ENCODE measurements at places on chromosomes 4 and X.

GRCh38 chr4:163949976-163950601 lies 455.6 kb downstream of the TMA16 start:
- DNase-seq: no peak

GRCh38 chrX:78326401-78326800 lies 1.0 kb downstream of the CYSLTR1 start:
- no peak for DNase-seq

- no peak for DNase-seq
Measured at GRCh38 chrX:132033166-132033565, 10.1 kb downstream of the STK26 start.

- no peak for DNase-seq
Measured at GRCh38 chr4:86497980-86498862, 95.9 kb upstream of the PTPN13 start.

GRCh38 chr4:181784881-181785280 lies 458.3 kb upstream of the TENM3 start:
- DNase-seq: no peak

DNA sequence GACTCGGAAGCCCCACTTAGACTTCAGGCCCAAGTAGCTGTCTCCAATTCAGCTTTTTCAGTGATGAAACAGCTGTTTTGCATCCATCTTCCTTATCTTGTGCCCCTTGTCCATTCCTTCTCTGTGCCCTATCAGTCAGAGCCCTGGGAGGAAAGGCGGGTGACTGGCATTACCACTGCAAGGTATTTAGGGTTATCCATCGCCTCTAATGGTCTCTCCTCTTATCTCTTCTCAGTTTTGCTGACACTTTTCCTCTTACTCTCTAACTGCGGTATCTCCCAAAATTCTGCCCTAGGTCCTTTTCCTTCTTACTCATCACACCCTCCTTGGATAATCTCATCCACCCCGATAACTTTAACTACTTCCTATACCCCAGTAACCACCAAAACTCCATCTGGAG lies 13.7 kb downstream of the GAB3 start:
- DNase-seq: no peak

- DNase-seq: no peak
Measured at GRCh38 chr4:125677665-125678307, 363.0 kb downstream of the FAT4 start.

- peak; percentile 3 for DNase-seq
Measured at GRCh38 chrX:96685210-96686099, 813 bp downstream of the DIAPH2 start.

- peak; percentile 85 for DNase-seq
Measured at GRCh38 chr4:7803992-7804755, 135.5 kb downstream of the AFAP1 start.

DNA sequence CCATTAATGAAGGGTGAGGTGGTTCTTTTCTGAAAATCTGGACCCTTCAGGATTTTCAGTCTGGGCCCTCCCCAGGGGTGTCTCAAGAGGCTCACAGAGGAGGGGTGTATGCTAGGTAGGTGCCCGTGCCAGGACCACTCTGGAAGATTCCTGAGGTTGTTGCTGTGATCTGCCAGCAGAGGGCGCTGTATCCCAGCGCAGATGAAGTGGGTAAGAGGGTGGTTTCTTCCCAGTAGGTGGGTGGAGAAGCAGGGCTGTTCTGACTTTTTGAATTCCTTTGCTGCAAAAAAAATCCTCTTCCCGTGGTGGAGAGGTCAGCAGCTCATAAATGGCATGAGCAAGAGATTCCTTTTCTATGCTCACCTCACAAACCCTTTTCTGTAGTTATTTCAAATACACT lies 51.1 kb downstream of the SCML1 start:
- peak; percentile 33 for DNase-seq

- no peak for DNase-seq
Measured at GRCh38 chr4:129994715-129995114, 898.8 kb downstream of the C4orf33 start.

DNA sequence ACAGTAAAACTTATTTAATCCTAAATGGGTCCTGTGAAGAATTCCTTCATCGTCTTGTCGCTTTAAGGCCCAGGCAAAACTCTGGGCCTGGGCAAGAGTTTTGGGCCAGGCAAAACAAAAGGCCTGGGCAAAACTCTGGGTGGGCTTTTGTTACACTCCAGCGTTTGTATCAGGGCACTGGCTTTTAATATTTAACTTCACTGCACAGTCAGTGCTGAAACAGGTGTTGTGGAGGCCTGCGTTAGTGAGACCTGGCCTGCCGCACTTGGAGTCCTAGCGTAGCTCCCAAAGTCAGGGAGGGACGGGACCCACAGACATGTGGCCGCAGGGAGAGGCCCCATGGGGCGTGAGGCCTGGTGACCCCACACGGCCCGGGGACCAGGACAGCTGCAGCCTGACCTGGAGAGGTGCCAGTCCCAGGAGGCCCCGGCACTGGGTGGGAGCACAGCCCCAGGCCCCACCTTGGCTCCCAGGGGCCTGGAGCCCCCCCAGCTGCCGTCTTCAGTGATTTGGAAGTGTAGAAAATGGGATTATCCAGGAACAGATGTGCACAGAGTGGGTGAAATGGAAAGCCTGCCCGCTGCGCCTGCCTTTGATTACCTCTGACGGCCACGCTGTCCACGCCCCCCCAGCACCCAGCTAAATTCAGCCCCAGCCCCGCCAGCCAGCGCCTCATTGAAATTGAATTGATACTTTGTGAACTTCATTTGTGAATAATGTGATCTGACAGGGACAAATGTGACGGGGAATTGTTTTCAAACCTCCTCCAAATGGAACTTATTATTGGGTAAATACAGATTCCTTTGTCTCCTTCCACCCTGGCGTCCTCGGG lies 132.9 kb upstream of the NKX1-1 start:
- DNase-seq: no peak

DNA sequence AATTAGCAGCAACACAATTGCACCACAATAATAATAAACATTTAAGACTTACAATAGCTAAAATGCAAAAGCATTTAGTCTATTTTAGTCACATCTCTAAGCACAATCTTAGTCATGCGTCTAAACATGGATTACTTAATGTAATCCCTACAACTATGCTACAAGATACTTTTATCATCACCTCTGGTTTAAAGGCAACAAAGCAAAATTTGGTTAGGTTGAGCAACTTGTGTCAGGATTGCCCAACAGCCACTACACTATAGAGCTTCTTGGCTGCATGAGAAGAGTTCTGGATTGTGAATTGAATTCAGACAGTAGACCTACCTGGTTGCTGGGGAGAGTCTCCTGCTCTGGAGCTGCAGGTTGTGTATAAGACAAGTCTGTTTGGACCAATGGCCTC lies 146.5 kb upstream of the PUDP start:
- no peak for DNase-seq

DNA sequence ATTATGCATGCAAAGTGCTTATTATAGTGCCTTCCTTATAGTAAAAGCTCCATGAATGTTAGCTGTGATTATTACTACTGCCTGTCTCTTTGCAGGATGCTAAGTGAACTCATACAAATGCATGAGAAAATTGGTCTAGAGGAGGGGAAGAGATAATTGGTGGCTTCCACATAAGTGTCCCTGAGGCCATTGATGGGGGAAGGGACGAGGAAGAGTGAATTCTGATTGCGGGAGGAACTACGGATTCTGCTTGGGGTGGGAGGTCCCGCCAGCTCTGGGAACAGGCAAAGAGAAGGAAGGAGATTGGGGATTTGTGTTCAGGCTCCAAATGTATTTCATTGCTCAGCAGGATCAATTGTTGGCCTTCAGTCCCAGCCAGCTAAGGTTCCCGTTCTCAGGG lies 11.6 kb upstream of the ARHGAP36 start:
- no peak for DNase-seq

GRCh38 chrX:63434665-63435064 lies 83.5 kb upstream of the SPIN4 start:
- no peak for DNase-seq

GRCh38 chr4:54908763-54909162 lies 216.6 kb downstream of the KDR start:
- no peak for DNase-seq

DNA sequence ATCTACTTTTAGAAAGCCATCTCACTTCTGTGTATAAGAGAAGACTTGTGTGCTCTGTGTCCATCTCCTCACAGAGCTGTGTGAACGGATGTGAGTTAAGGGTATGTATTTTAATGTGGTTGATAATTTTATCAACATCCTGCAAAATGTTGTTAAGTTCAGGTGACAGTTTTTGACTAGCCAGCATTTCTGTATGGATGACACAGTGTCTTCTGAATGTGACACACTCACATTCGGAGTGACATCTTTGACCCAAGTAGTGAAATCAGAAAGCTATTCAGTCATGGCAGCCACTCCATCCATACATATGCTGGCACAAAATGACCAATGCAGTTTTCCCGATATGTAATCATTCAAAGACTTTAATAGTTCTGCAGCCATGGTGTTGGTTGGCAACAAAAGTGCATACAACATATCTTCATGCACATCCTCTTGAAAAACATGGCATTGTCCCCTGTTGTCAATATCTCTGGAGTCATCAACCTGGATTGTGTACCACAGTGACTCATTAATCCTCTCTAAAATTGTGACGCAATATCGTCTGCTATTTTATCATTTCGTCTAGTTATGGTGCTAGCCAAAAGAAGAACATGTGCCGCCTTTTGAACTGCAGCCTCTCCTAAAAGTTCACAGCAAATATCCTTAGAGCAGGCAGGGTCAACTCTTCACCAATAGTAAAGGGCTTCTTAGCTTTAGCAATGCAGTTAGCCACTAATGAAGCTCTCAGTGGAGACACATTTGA lies 6.8 kb upstream of the FGF2 start:
- no peak for DNase-seq

DNA sequence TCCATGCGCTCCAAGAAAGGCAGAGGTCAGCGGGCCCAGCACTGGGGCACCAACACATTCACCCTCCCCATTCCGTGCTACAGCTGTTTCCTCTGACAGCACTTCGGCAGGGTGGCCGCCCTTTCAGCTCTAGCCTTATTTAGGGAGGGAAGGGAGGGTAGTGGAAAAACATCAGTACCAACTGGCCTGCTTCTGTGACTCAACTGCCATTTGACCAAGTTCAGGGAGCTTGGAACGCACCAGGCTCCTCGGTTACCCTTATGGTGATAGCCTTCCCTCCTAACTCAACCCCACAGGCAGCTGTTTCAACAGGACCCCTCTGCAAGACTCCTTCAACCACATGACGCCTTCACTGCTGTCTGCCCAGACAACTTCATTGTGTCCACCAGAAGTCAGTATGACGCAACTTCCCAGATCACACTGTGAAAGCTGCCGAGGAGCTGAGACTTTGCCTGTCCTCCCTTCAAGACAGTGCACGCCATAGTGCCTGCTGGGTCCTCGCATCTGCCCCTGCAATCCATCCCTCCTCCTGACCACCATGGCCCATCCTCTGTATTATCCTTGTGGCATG lies 132.2 kb downstream of the AFAP1 start:
- no peak for DNase-seq

DNA sequence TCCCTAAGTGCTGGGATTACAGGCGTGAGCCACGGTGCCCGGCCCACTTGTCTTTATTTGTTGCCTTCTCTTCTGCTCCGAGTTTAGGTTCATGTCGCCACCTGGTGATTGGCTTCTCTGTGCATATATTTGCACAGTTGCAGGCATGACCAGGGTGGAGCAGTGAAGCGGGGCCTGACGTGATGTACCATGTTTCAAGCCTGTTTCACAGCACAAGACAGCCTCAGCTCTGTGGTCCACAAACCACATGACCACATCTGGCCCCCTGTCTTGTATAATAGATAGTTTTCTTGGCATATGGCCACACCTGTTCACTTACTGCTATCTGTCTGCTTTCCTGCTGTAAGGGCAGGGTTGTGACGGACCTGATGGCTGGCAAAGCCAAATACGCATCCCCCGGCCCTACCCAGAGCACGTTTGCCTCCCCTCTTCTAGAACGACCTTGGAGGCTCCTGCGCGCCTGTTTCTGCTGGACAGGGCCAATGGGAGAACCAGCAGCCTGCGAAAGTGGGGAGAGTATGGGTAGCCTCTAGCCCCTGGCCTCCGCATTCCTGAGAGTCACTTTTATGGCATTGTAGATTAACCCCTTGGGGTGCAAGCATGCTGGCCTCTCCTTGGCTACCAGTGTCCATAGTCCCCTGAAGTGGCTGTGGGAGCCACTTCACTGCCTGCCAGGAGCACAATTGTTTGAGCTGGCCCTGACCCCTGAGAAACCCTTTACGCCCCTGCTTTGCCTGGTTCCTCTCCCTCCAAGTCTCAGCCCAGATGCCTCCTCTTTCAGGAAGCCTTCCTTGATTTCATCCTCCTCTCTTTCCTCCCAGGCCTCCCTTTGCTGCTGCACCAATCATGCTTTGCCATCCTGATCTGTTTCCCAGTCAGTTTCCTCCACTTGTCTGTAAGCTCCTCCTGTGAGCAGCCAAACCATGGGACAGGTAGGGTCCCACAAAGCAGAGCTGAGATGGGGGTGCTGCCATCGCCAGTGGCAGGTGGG lies 6.0 kb upstream of the SH3TC1 start:
- DNase-seq: no peak

DNA sequence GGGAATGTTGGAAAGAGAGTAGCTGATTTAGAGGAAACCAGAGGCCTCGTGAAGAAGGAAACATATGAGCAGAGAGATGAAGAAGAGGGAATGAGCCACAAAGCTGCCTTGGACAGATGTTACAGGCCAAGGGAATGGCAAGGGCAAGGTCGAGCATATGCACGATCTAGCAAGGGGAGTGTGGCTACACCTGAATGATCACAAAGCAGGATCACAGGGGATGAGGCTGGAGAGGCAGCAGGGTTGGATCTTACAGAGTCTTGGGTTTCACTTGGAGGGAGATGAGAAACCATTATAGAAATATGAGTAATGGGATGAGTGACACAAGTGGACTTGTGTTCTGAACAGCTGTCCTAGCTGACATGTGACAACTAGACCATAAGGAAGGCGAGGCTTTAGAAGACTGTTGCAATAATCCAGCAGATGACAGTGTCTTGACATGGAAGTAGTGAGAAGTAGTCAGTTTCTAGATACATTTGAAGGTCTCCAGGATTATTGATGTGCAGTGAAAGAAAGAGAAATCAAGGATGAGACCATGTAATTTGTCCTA lies 58.7 kb downstream of the RASGEF1B start:
- no peak for DNase-seq

GRCh38 chr4:128715616-128716015 lies 93.9 kb upstream of the JADE1 start:
- DNase-seq: no peak

- DNase-seq: no peak
Measured at GRCh38 chr4:184347251-184348239, 126.8 kb downstream of the IRF2 start.

DNA sequence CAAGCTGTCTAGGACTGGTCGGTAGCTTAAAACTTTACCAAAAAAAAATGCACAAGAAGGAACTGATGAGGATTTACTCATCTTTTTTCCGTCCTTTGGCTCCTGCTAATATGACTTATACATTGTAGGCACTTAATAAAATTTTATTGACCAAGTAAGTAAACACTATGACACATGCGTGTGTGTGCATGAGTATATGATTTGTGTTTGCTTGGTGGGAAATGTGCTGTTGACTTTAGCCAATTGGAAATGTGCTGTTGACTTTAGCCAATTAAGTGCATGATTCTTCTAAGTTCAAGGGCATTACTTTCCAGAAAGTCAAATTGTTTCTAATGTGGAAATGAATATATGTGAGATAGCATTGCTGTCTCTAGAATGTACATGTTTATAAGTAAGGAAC lies 78.3 kb downstream of the FIP1L1 start:
- no peak for DNase-seq

GRCh38 chr4:147530723-147531122 lies 49.8 kb downstream of the EDNRA start:
- no peak for DNase-seq

Data from activated T-cell treated with anti-CD3 and anti-CD28 coated beads for 1 hour (primary cell).